ENCODE measurements at places on chromosomes 2 and 18.

DNA sequence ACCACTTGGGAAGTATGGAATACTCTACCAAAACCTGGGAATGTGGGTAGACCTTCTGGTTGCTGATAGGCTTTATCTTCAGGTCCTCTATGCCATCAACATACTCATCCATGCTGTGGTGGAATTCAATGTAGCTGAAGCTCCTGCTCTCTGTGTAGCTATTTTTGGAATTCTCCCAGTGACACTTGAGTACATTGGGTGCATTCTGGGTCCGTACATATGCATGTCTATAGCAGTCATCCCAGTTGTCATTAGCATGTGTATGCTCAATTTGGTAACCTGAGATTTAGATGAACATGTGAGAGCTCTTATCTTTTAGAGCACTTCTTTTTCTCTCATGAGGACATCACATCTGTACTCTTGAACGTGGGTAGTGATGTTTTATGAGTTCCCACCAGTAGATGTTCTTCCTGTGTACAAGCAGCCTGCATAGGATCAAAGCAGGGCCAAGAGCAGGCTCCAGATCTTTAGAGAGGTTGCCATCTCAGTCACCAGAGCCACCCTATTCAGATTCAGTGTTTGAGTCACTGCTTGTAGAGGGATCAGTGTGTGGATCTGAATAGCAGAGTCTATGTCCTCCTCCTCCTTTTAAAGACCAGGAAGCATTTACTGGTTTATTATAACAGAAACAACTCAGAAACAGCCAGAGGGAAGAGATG is 65.9 kb downstream of the MGAT5 start:
- no peak for DNase-seq

GRCh38 chr2:236176951-236177350 is 8.8 kb upstream of the GBX2 start:
- no peak for DNase-seq

GRCh38 chr2:71637736-71638135 is 184.4 kb downstream of the DYSF start:
- no peak for DNase-seq

DNA sequence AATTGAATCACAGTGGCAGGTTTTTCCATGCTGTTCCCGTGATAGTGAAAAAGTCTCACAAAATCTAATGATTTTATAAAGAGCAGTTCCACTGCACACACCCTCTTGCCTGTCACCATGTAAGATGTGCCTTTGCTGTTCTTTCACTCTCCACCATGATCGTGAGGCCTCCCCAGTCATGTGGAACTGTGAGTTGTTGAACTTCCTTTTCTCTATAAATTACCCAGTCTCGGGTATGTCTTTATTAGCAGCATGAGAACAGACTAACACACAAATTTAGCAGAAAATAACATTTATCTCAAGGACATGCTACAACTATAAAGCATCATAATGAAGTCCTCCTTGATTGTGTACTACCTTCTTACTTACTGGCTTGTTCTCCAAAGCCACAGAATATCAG is 1526.0 kb downstream of the LRP1B start:
- DNase-seq, result no peak

DNA sequence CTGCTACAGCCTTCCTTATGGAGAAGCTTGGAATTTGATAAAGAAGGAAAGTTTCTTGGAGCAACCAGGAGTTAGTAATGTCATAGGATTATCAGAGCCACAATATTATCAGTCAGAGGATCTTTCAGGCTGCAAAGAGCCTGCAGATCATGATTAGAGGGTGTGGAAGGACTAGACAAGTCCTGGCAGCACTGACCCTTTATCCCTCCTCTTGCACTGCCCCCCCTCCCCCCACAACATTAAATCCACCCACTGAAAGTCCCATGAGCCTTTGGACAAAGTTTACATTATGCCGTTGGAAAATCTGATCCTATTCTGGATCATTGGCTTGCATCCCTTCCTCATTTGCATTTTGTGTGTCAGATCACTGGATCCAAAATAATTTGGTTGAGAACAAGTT is 18.7 kb upstream of the IMPA2 start:
- DNase-seq, result no peak
